ENCODE measurements at places on chromosomes 16 and 17.

DNA sequence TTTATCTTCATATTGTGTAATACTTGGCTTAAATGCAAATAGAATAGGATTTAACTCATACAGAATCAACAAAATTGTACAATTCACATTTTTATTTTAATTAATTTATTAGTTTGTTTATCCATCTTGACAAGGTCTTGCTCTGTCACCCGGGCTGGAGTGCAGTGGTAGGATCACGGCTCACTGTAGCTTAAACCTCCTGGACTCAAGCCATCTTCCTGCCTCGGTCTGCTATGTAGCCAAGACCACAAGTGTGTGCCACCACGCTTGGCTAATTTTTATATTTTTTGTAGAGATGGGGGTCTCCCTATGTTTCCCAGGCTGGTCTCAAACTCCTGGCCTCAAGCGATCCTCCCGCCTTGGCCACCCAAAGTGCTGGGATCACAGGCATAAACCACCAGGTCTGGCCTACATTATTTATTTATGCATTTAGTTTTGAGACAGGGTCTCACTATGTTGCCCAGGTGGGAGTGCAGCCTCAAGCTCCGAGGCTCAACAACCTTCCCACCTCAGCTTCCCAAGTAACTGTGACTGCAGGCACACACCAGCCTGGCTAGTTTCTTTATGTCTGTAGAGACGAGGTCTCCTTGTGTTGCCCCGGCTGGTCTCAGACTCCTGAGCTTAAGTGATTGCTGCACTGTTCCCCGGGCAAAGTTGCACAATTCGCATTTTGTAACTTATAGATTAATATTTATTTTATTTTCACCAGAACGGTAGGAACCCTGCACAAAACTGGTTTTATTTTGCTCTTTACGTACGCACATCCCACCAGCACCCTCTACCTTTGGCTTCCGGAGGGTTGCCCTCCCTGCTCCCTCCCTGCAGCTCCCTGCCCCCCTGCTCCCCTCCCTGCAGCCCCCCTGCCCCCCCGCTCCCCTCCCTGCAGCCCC lies 4.9 kb downstream of the DPEP1 start:
- no peak for DNase-seq

DNA sequence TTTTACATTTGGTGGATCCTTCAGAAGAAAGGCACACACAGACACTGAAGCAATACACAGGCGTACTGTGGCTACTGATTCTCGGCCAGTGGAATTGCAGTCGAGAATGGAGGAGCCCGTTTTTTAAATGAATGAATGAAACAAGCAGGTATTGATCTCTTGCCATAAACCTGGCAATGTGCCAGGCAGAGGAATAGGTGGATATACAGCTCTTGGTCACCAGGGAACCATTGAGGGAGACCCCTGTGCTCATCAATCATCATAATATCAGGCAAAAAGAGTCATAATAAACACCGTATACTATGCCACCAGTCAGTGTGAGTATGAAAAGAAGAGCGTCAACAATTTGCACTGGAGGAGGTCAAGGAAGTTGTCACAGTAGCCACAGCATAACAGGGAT lies 140.3 kb upstream of the FOXF1 start:
- no peak for DNase-seq

DNA sequence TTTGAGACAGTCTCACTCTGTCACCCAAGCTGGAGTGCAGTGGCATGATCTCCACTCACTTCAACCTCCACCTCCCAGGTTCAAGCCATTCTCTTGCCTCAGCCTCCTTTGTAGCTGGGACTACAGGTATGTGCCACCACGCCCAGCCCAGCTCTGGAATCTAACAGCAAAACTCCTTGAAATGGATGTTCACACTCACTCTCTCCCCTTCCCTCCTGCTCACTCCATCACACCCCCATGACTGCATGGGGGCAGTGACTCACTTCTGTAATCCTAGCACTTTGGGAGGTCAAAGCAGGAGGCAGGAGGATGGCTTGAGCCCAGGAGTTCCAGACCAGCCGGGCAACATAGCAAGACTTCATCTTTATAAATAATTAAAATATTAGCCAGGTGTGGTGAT lies 11.1 kb upstream of the TFAP4 start:
- no peak for DNase-seq

- DNase-seq: peak; percentile 61
Measured at GRCh38 chr17:29176558-29177351, 3.4 kb downstream of the MYO18A start.

- no peak for DNase-seq
Measured at GRCh38 chr16:2233872-2234812, 2.1 kb upstream of the DNASE1L2 start.

DNA sequence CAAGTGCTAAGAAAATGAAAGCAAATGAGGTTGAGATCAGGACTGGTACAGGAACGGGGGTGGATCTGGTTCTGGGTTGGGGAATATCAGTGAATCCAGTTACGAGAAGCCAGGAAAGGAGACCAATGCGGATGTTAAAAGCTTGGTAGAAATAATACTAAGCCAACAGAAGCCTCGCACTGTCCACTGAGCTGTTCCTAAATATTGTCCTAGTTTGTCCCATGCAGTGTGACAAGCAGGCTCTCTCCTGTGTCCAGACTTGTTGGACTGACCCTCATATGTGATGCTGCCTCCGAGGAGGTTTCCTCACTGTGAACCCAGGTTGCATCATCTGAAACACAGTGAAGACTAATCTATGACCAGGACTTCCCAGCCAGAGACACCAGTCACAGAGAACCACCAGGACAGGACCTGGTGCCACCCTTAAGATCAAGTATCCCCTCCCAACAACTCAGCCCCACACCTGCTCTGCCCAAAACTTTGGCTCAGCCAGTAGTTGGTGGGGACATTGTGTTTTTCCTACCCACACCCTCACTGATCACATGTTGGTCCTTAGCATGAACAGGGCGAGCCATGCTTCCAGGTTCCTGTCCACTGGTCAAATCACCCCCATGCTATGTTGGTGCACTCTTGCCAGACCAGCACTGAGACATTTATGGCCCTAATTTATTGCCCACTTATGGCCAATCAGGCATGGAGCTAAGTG lies 32.7 kb upstream of the SCNN1B start:
- DNase-seq: no peak

DNA sequence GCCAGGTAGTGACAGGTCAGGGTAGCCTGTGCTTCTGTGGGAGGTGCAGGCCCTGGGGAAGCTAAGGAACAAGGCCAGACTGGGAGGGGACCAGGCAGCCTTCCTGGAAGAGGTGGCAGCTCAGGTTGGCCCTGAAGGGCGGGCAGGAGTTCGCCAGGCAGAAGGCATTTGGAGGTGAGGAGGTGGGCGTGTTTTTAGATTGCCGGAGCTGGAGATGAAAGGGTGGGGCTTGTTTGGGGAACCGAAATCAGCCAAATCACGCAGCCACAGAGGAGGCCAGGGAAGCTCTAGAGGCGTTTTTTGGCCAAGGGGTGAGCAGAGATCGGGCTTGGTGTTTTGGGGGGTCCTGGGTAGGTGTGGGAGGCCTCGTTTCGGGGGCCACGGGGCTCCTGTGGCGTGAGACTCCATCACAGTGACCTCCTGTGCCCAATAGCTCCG lies 7.6 kb downstream of the ADCY7 start:
- peak; percentile 44 for DNase-seq

GRCh38 chr16:56191835-56192634 lies 746 bp downstream of the GNAO1 start:
- DNase-seq: no peak

DNA sequence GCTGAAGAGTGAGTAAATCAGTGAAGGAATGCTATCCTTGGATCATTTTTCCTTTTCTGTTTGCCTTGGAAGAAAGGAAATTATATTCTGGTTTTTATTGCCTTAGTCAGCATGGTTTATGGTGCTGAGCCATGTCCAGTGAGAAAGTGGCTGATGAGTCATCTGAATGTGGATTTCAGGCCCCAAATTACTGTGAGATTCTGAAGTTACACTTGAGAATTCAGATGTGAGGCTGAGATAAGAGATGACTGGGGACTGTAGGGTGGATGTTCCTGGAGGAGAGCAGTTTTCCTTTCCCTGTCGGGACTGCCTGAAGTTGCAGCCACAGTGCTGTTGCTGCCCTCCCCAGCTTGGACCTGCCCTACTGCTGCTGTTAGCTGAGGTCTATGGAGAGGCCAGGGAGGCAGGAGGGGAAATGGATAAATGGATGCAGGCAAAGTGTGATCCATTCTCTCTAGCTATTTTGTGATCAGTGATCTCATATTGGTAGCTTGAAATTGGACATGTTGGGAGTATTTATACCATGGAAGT lies 4.2 kb upstream of the MAP3K14 start:
- peak; percentile 47 for DNase-seq

- no peak for DNase-seq
Measured at GRCh38 chr16:67865318-67865717, 7.5 kb upstream of the EDC4 start.

DNA sequence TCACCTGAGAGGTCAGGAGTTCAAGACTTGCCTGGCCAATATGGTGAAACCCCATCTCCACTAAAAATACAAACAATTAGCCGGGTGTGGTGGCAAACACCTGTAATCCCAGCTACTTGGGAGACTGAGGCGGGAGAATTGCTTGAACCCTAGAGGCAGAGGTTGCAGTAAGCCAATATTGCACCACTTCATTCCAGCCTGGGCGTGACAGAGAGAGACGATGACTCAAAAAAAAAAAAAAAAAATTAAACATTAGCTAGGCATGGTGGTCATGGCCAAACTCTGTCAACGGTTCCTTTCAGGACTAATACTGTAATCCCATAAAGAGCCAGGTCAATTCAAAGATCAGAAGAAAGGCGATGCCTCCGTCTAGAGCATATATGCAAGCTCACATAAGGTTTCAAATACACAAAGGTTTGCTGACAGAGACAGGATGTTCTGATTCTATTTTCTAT lies 2.4 kb downstream of the RNF157 start:
- DNase-seq: no peak

DNA sequence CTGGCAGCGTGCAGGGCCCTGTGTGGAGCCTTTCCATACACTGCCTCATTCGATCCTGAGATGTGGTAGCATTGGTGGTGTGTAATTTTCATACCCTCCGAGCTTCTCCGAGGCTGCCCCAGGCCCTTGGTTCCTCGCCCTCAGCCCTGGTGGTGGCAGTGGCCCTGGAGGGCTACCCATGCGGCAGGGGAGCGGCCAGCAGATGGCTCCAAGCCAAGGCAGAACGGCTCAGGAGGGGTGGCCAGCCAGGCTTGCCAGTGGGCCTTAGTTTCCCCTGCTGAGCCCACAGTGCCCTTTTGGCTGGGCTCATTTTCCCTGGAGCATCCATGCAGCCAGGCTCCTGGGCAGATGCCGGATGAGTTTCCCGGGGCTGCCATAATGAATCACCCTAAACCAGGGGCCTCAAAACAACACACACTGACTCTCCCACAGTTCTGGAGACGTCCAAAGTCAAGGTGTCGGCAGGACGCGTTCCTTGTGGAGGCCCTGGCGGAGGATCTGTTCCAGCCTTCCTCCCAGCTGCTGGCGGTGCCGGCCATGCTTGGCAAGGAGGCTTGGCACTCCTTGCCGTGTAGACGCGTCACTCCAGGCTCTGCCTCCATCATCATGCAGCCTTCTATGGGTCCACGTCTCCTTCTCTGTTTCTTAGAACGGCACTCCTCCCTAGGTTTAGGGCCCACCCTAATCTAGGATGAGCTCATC lies 158.8 kb upstream of the GSE1 start:
- DNase-seq: no peak

All from CD4-positive, alpha-beta T cell treated with Interleukin-2 at 100 ng/mL for 4 hours (primary cell).